ENCODE measurements at places on chromosomes 7 and 10.

DNA sequence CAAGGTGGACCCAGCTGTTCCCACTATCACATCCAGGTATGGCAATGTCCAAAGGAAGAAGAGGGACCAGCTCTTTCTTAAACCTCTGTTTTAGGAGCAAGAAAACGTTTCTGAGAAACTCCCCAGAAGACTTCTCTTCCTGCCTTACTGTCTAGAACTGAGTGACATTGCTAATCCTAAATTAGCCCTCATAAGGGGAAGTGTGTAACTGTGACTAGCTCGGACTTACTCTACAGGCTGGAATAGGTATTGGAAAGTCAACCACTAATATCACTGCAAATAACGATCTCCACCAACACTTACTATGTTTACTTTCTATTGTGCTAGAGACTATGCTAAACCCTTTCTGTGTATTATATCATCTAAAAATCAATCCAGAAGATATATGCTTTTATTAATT, 49.9 kb upstream of the RELN start:
- no peak for DNase-seq

DNA sequence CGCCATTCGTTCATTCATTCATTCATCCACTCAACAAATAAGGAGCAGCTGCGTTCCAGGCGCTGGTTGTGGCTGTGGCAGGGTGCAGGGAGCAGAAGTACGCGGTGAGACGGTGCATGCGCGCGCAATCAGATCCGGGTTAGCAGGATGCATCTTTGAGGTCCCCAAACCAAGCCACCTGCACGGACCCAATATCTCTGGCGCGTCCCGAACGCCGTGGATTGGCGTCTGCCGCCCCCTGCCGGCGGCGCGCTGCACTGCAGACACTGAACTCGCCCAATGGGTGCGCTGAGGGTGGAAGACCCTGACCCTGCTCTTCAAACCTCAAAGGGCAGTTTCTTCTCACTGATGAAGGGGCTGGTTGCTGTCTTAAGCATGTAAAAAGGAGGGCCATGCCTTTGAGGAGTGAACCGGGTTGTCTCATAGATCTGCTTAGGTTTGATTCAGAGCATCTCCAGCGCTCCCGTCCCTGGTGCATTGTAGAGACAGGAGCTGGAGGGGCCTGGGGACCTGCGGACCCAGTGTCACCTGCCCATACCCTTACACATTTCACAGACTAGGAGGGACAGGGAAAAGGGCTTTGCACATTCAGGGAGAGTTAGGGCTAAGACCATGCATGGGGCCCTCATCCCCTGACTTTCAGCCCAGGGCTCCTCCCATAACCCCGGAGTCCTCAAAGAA, 102.5 kb downstream of the RAMP3 start:
- DNase-seq: peak; percentile 46

DNA sequence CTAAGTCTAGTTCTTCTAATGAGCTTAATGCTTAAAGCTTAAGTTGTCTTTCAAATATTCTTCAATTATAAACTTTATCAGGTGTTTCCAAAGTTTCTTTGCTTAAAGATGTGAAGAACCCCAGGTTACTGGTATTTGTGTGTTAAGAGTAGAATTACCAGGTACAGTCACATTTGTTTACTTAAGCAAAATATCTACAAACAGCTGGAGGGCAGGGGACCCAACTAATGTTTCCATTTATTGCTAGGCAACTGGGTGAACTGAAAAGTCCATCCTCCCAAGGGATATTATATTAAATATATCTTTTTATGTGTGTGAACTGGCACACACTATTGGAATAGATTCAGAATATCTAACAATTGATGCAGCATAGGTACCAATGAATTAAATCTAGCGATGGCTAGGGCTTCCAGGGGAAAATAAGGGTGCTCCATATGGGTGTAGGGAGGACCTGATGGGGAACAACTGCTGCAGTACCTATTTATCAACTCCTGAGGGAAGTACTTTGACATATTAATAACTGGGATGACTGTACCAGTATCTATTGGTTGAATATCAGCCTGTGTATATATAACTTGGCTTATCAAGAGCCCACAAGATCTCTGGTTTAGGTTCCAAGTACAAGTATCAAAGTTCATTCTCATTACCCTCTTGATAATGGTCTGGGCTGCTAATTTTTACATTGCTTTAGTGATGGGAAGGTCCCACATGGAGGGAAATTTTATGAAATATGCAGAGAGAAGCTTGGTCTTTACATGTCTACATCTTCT, 10.3 kb upstream of the AGR3 start:
- no peak for DNase-seq

DNA sequence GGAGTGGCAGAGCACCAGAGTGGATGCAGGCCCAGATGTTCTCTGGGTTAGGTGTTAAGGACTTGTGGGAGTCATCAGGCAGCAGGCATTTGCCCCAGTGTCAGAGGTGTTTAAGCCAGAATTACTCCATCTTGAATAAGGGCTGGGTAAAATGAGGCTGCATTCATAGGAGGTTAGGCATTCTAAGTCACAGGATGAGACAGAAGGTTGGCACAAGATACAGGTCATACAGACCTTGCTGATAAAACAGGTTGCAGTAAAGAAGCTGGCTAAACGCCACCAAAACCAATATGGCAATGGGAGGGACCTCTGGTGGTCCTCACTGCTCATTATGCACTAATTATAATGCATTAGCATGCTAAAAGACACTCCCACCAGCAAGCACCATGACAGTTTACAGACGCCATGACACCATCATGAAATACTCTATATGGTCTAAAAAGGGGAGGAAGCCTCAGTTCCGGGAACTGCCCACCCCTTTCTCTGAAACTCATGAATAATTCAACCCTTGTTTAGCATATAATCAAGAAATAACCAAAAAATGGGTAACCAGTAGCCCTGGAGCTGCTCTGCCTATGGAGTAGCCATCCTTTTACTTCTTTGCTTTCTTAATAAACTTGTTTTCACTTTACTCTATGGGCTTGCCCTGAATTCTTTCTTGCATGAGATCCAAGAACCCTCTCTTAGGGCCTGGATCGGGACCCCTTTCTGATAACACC, 882 bp upstream of the LRRC61 start:
- no peak for DNase-seq

DNA sequence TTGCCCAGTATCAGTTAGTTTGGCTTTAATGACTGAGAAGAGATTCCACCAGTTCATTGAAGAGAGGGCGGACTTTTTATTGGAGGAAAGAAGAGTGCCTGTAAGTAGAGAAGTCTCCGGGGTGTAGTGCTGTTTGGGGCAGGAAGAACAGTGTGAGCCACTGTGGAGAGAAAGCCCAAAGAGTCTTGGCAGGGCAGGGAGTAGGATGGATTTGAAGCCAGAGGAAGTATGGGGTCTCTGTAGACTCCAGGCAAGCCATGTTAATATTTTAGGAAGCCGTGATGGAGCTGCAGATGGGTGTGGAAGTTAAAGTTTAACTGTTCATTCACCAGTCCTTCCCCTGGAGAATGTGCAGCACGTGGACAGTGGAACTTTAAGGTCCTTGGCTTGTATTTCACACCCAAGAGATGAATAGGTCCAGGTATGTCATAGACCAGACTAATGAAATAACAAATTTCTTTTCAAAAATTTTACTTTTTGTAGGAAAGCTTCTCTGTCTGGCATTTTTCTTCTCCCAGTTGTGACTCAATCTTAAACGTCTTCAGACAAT, 54.1 kb downstream of the TCF7L2 start:
- no peak for DNase-seq

- no peak for DNase-seq
Observed at GRCh38 chr7:31027161-31027965, 24.7 kb upstream of the ADCYAP1R1 start.
